ENCODE measurements at places on chromosomes 13 and 19.
A peak's percentile ranks its signal among the peaks of the same experiment; 100 is the strongest.

- DNase-seq: peak; percentile 3
These were observed 68.1 kb downstream of the UFM1 start for GRCh38 chr13:38417727-38418126.

DNA sequence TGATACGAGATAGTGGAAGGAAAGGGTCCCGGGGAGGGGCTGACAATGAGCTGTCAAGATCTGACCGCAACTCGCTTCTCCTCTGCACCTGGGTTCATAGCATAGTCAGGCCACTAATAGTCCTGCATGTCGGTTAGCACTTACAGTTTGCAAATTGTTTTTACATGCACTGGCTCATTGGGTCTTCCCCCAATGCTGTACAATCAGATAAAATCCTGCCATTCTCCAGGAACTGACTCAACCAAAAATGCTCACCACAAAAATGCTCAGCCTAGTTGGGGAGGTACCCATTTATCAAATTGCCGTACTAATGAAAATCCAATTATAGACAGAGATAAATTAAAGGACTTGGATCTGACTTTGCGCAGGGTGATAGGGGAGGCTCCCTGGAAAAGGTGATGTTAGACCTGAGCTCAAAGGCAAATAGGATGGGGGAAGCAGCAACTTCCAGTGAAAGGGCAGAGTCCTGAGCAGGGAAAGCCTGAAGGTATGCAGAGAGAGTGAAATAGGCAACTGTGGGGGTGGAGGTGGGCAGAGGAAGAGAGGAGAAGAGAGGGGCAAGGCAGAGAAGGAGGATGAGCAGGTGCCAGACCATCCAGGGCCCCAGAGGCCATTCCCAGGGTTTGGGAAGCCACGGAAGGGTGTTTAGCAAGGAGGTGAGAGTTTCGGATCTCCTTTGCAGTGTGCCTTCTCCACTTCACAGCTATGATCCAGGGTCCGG lies 326.1 kb upstream of the TSHZ3 start:
- DNase-seq: no peak

DNA sequence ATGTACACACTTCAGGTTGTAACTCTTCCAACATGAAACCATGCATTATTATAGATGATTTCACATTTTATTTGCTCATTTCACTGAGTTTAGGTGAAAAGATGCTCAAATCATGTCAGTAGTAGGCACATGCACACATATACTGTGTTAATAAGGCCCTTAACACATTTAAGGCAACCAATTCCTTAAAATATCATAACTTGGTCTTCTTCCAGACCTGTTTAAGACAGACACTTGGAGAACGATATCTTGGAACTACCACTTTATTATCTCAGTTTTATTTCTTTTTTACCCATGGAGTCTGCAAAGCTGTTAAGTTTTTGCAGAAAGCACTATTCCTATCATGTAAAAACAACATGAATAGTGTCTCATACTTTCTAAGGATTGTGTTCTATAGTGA lies 395.2 kb upstream of the MIR17HG start:
- no peak for DNase-seq

DNA sequence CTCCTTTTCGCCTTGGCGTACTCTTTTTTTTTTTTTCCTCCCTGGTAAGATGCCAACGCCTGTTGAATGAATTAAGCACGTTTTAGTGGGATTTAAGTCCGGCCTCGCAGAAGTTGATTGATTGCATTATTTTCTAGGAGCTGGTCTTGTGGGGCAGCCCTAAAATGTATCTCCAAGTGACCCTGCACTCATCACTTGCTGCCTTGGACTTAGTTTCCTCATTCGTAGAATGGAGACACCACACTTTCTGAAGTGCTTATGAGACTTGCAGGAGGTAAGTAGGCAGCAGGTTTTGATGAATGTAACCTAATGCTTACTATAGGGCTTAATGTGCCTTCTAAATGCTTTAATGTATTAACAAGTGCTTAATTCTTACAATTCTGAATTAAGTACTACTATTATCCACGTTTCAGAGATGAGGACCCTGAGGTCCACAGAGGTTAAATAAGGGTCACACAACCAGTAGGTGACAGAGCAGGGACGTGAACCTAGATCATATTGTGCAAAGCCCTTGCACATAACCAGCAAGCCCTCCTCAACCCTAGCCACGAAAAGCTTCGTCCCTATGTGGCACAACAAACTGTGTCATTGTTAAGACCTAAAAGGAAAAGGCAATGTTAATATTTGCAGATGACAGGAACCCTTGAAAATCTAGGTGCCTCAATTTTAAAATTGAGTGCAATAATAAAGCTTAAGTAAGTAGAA lies 514 bp upstream of the ARGLU1 start:
- no peak for DNase-seq

GRCh38 chr19:719636-720344 lies 11.1 kb downstream of the PALM start:
- DNase-seq: no peak

- DNase-seq: no peak
These were observed 26.2 kb downstream of the TMTC4 start for GRCh38 chr13:100648354-100648753.

- DNase-seq: no peak
These were observed 12.4 kb downstream of the SBNO2 start for GRCh38 chr19:1161716-1162115.

GRCh38 chr13:75661443-75661842 lies 25.3 kb downstream of the LMO7 start:
- no peak for DNase-seq

- DNase-seq: no peak
These were observed 34.5 kb upstream of the FAM216B start for GRCh38 chr13:42746866-42747265.

- DNase-seq: peak; percentile 60
These were observed 50.6 kb downstream of the CELF5 start for GRCh38 chr19:3274942-3275582.

GRCh38 chr13:27617881-27618321 lies 2.4 kb downstream of the LNX2 start:
- no peak for DNase-seq
